ENCODE measurements at places on chromosomes 4 and X.

- no peaks in the 10 kb centered on the region for H3K4me1 ChIP-seq
- no peaks in the 10 kb centered on the region for H3K27me3 ChIP-seq
- no peak overlapping the region for H3K27ac ChIP-seq
Observed at GRCh38 chr4:169079942-169080827, 70.1 kb upstream of the CBR4 start.

DNA sequence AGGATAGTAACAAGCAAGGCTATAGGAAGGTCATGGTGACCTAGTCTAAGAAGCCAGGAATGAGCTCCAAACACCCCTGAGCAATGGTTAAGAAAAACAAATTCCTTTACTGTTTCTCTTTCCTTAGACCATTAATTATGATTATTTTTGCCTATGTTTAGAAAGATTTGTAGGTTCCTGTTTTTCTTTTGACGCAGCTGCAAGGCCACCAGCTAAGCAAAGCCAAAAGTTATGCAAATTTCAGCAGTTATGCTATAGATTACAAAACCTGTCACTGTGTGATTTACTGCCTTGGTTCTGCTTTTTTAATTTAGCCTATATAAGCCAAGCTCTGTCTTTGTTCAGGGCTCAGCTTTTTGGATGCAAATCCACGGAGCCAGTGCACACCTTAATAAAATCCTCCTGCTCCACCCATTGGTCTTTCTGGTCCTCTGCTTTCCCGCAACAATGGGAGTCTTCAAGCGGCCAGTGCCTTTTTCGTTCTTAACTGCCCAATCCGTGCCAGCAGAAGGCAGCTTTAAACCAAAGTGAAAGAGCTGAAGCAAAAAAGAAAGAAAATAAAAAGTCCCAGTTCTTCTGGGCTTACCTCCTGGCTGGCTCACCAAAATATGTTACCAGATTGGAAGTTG is 1.4 kb upstream of the CEP135 start:
- no peaks in the 10 kb centered on the region for H3K36me3 ChIP-seq
- H3K4me1 ChIP-seq, result no peaks in the 10 kb centered on the region
- no peak overlapping the region for H3K4me3 ChIP-seq
- DNase-seq, result no peak

DNA sequence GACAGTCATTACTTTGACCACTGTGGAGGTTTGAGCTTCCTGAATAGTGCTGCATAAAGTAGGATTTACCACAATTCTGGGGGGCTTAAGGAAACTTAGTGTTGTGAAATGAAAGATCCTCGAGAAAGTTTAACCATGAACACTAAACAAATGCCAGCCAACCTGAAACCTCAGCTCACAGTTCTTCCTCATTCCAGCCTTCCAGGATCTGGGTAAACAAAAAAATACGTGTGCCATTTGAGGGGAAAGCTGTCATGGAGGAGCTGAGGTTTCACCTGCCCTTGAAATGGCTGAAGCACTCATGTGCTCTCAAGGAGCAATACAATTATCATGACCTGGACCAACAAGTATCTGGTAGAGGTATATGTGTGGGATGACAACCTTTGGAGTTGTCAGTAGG is 142.7 kb downstream of the NPNT start:
- DNase-seq, result no peak
- no peak overlapping the region for H3K27ac ChIP-seq
- no peaks in the 10 kb centered on the region for H3K36me3 ChIP-seq
- H3K27me3 ChIP-seq, result no peaks in the 10 kb centered on the region

GRCh38 chr4:102493257-102493656 is 7.9 kb upstream of the NFKB1 start:
- no peak for DNase-seq
- no peaks in the 10 kb centered on the region for H3K27me3 ChIP-seq
- no peak overlapping the region for H3K4me3 ChIP-seq
- H3K27ac ChIP-seq, result peak overlapping the region; percentile 59
- H3K4me1 ChIP-seq, result peaks cover 6% of the 10 kb centered on the region

GRCh38 chrX:100315566-100315965 is 94.5 kb downstream of the PCDH19 start:
- DNase-seq, result no peak
- H3K27ac ChIP-seq, result no peak overlapping the region
- no peaks in the 10 kb centered on the region for H3K4me1 ChIP-seq
- H3K4me3 ChIP-seq, result no peak overlapping the region
- no peaks in the 10 kb centered on the region for H3K27me3 ChIP-seq

DNA sequence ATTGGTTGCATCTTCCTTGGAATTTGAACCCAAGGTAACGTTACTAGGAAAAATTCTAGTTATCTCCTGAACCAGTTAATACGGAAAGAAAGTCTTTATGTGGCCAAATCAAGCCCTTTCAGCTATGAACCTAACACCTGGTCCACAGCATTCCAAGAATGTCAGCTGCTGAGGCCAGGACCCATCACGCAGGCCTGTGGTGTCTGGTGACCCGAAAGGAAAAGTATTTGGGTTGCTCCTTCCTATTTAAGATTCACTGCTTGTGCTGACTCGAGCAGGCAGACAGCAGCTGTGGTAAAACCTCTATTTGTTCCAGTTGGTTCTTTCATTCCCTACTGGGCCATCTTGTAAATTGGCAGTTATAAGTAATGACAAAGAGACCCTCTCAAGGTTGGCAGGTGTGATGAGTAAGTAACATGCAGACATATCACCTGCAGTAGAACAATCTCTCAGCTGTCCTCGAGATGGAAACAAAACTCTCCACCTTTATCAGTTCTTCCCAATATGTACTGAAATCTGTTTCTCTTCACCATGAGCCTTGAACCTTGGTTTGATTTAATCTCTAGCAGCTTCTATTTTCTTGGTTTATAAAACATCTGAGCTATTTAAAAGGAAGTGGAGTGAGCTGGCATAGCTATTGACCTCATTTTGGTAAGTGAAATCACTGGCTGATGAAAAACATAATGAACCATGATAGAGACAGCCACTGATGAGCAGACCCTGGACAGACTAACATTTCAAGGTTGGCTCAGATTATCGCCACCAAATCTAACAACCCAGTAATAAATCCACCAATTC is 182.1 kb upstream of the SMIM31 start:
- no peak for DNase-seq
- no peaks in the 10 kb centered on the region for H3K27me3 ChIP-seq
- H3K4me1 ChIP-seq, result no peaks in the 10 kb centered on the region

DNA sequence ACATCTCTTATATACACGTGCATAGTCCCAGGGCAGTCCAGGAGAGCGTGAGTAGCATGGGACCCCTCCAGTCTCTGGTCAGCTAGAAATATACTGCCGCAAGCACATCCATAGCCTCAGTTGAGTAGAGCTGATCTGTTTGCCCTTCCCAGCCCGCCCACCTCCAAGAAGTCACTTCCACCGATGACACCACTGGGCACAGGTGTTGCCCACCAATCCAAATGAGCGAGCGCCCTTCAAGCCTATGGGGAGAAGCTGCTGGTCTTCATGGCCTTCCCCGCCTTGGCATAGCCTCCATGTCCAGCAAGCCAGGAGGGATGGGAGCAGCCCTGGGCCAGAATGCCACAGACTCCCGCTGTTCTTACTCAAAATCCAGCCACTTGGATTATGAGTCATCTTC is 10.2 kb downstream of the DUSP9 start:
- peaks cover 17% of the 10 kb centered on the region for H3K27me3 ChIP-seq
- H3K36me3 ChIP-seq, result no peaks in the 10 kb centered on the region
- no peaks in the 10 kb centered on the region for H3K4me1 ChIP-seq
- H3K4me3 ChIP-seq, result no peak overlapping the region
- no peak for DNase-seq

- H3K36me3 ChIP-seq, result no peaks in the 10 kb centered on the region
- no peaks in the 10 kb centered on the region for H3K27me3 ChIP-seq
- H3K4me3 ChIP-seq, result no peak overlapping the region
- H3K27ac ChIP-seq, result no peak overlapping the region
- H3K4me1 ChIP-seq, result no peaks in the 10 kb centered on the region
Observed at GRCh38 chr4:112735474-112735951, 98.6 kb downstream of the LARP7 start.

DNA sequence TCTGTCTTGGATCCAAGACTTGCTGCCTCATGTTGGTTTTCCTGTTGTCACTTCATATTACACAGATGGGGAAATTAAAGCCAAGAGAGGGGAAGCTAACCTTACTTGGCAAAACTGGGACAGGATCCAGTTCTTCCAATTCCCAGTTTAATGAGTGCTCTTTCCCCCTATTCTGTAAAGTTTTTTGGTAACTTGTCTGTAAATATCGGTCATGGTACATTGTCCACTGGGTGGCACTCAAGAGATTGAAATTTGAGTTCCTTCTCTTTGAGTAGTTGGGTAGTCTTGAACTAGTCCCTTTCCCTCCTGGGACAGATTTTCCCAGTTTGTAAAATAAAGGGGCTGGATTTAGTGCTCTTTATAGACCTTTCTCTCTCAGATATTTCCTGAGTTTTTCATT is 12.4 kb upstream of the EOLA2 start:
- H3K4me1 ChIP-seq, result no peaks in the 10 kb centered on the region
- H3K27ac ChIP-seq, result no peak overlapping the region
- no peaks in the 10 kb centered on the region for H3K36me3 ChIP-seq
- no peak overlapping the region for H3K4me3 ChIP-seq

GRCh38 chrX:107678957-107679740 is 50.8 kb downstream of the PRPS1 start:
- H3K27me3 ChIP-seq, result no peaks in the 10 kb centered on the region
- no peaks in the 10 kb centered on the region for H3K4me1 ChIP-seq
- H3K27ac ChIP-seq, result no peak overlapping the region

- no peaks in the 10 kb centered on the region for H3K27me3 ChIP-seq
- no peak for DNase-seq
- no peak overlapping the region for H3K4me3 ChIP-seq
- H3K4me1 ChIP-seq, result no peaks in the 10 kb centered on the region
- no peak overlapping the region for H3K27ac ChIP-seq
Observed at GRCh38 chr4:41839916-41840854, 91.7 kb upstream of the PHOX2B start.

DNA sequence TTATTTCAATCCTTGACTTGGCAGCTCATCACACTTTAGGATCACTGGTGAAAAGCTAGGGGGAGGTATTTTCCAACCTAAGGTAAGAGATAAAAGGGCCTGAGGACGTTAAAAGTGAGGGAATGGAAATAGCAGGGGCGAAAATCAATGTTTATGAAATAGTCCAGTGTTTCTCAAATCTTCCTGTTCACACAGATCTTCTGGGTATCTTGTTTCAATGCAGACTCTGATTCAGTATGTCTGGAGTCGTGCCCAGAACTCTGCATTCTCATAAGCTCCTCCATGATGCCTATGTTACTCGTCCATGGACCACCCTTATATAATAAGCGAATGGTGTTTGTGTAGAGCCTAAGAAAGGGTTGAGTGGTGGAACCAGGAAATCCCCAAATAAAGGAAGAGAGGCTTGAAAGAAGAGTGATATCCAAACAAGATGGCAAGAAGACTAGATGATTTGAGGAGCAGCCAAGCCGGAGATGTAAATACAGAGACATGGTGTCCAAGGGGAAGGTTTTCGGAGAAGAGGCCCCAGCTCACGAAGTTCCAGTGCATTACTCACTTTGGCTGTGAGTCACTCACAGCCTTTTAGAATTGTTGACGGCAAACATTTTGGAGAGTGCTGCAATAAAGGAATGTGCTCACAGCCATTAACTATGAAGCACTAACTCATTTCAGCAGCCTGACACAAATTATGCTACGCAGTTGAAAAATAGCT is 215.6 kb upstream of the PPARGC1A start:
- H3K4me1 ChIP-seq, result no peaks in the 10 kb centered on the region
- H3K27ac ChIP-seq, result no peak overlapping the region
- no peaks in the 10 kb centered on the region for H3K36me3 ChIP-seq
- H3K4me3 ChIP-seq, result no peak overlapping the region
- no peaks in the 10 kb centered on the region for H3K27me3 ChIP-seq

- H3K27ac ChIP-seq, result peak overlapping the region; percentile 32
- peaks cover 12% of the 10 kb centered on the region for H3K4me1 ChIP-seq
- DNase-seq, result no peak
- H3K4me3 ChIP-seq, result no peak overlapping the region
- H3K27me3 ChIP-seq, result no peaks in the 10 kb centered on the region
Observed at GRCh38 chr4:38222892-38223291, 262.7 kb downstream of the PTTG2 start.

GRCh38 chr4:2608291-2608690 is 71.8 kb downstream of the FAM193A start:
- H3K4me1 ChIP-seq, result no peaks in the 10 kb centered on the region
- no peak for DNase-seq
- no peak overlapping the region for H3K27ac ChIP-seq
- H3K27me3 ChIP-seq, result no peaks in the 10 kb centered on the region
- H3K36me3 ChIP-seq, result no peaks in the 10 kb centered on the region
